ENCODE measurements at places on chromosomes 5 and 9.

DNA sequence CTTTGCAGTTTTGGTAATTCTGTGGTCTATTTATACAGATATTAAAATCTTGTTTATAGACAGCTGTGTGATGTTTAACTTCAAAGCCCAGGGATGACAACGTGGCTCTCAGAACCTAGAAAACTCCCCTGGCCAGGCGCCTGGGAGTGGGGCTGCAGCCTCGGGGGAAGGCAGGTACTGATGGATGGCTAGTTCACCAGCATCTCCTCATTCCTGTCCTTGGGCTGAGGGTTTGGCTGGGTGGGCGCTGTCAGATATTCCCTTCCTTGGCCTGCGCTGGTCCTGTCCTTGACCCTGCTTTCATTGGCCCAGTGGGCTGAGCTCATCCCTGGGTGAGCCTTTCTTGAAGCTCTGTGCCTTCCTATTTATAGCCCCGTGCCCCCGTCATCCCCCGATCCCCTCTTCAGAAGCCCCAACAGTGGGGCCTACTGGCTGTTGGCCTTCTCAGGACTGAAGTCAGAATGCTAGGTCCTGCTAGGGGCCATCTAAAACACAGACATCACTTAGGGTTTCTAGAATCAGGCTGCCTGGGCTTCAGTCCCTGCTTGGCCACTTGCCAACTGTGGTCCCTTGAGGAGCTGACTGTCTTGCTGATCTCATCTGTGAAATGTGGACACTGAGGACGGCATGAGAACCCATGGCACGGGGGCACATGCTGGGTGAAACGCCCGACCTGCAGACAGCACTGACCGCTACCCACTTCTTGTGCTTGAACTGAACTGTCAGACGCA is 20.9 kb downstream of the SH3GLB2 start:
- peak; percentile 67 for DNase-seq

DNA sequence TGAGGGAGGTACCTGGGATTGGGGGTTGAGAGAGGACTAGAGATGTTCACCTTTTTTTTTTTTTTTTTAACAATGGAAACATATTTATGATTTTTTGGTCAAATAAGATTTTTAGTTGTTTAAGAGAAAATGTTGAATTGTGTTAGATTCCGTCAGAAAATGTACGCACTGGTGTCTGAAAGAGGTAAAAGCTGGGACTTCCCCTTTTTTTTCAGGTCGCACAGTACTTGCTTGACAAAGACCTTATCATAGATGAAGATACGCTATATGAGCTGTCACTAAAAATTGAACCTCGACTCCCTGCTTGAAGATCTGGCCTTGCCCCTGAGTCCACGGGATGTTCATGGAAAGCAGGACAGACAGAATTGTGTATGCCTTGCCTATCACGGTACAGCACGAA is 7.7 kb upstream of the CKMT2 start:
- no peak for DNase-seq

DNA sequence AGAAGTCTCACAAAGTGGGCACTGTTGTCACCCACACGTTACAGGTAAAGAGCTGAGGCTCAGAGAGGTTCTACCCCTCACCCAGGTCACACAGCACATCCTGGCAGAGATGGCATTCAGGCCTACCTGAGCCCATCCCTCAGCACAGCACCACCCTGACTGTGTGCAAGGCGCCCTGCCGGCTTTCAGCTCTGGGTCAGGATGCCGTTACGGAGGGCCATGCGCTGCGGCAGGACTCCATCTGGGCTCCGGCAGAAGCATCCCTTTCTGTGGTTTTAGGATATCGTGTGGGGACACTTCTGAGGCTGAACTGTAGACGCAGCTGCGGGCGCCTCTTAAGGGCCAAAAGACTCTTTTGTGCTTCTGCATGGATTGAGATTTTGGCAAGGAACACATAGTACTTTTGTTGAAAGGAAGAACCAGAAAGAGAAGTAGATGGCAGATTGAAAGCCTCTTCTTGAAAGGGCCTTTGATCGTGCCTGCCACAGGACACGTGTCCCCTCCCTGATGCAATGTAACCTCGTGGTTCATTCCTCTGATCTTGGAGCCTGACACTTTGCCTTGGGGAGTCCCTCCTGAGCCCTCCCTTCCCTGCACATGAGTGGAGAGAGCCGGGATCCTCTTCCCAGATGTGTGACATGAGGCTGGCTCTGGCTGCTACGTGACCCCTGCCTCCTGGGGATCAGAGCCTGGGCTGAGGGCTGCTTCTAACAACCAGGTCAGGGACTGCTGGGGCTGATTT is 31.3 kb downstream of the USP20 start:
- no peak for DNase-seq

GRCh38 chr5:149581931-149582768 is 852 bp downstream of the ARHGEF37 start:
- DNase-seq, result no peak

- DNase-seq, result no peak
Measured at GRCh38 chr9:74865177-74865576, 22.5 kb downstream of the TRPM6 start.

- DNase-seq, result no peak
Measured at GRCh38 chr5:119275146-119275545, 80.7 kb upstream of the TNFAIP8 start.

GRCh38 chr5:143188692-143189091 is 214.8 kb downstream of the NR3C1 start:
- no peak for DNase-seq

DNA sequence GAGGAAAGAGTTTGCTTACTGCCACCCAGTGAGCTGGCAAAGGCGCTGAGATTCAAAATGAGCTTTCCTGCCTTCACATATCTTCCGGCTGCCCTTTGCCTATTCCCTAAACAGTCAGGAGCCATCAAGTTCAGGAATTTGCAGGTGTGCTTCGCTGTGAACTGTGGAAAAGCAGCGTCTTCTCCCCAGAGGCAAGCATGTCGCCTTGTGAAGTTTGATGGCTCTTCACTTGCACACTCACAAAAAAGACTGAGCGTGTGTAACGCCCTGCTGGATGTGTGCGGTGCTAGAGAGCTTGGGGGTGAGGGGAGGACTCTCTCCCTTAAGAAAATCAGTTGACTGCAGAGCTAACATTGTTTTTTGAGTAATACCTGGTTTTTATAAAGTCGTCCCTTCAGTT is 288.7 kb downstream of the DOCK8 start:
- no peak for DNase-seq

DNA sequence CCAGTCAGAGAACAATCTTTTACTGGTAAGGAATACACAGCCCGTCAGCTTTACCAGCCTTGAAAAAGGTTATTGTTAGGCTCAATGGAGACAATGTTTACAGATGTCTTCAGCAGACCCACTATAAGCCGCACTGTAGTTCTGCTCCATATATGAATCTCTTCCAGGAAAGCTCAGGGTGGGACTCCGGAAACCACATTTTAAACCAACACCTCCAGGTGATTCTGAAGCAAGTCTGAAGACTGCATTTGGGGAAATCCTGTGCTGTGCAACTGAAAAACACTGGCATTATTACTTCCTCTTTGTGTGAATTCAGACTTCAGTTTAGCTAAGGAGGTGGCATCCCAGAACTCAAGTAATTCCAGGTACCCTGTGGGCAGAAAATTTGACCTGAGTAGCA is 3.5 kb downstream of the GZMK start:
- no peak for DNase-seq

- DNase-seq, result no peak
Measured at GRCh38 chr5:14296533-14297331, 153.6 kb downstream of the TRIO start.

GRCh38 chr9:120857481-120857880 is 14.8 kb upstream of the PSMD5 start:
- DNase-seq, result peak; percentile 49

- no peak for DNase-seq
Measured at GRCh38 chr5:138990986-138991590, 116.0 kb upstream of the LRRTM2 start.

DNA sequence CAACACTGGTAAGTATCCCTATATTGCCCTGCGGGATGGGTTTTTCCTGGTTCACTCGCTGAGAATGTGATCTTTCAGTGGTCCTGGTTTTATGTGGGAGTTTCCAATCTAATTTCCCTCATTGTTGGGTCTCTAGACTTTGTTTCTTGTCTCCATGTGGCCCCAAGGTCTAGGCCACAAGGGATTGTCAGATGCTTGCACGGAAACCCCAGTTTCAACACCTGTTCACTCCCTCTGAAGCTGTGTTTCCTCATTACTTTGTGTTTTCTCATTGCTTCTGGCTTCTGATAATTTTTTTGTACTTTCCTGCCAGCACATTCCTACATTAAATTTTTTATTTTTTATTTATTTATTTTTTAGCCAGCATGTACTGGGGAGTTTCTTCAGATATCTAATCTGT is 191.5 kb downstream of the TTLL11 start:
- DNase-seq, result no peak

- no peak for DNase-seq
Measured at GRCh38 chr9:6758248-6758497, 400 bp downstream of the KDM4C start.

DNA sequence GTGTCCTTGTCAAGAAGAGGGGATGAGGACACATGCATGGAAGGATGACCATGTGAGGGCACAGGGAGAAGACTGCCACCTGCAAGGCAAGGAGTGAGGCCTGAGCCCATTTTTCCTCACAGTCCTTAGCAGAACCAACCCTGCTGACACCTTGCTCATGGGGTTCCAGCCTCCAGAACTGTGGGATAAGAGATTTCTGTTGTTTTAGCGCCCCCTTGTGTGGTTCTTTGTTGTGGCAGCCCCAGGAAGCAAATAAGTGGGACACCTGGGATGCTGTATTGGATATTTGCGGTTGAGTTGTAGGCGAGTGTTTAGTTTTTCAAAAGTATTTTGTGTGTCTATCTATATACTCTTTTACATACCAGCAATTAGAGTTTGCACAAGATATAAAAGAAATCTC is 206.4 kb downstream of the NXNL2 start:
- no peak for DNase-seq

- DNase-seq, result no peak
Measured at GRCh38 chr5:135306557-135306956, 92.5 kb downstream of the MACROH2A1 start.

DNA sequence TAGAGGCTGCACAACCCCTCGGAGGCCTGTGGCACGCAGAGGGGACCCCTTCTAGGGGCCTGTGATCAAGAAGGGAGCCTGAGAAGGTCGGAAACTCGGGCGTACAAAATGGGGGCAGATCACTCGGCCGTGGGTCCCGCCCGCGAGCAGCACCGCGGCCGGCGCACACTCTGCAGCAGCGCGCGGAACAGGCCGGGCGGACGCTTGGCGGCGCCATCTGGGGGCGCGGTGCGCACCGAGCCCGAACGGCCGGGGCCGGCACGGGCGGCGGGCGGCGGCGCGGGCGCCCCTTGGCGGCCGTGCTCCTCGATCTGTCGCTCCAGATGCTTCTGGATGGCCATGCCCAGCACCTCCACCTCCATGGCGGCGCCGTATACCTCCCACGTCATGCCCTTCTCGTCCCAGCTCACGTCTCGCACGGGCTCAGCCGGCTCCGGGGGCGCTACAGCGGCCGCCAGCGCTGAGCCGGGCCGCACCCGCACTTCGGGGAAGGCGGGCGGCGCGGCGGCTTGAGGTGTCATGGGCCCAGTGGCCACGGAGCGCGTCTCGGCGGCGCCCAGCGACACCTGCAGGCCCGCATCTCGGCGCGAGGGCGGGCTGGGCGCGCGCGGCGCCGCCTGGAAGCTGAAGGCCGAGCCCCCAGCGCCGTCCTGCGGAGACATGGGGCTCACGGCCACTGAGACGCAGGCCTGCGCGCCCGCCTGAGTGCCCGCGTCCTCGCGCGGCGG is 13.1 kb downstream of the GPRIN1 start:
- peak; percentile 40 for DNase-seq

DNA sequence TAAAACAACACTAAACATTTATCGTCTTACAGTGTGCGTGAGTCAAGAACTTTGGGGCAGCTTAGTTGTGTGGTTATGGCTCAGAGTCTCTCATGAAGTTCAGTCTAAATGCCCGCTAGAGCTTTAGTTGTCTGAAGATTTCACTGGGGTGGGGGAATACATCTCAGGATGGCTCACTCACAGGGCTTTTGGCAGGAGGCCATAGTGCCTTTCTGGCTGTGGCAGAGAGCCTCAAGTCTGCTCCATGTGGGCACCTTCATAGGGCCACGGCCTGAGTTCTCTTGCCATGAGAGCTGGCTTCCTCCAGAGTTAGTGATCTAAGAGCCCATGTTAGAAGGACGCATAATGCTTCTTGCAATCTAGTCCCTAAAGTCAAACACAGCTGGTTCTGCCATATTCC is 258.8 kb upstream of the NUDT12 start:
- no peak for DNase-seq

DNA sequence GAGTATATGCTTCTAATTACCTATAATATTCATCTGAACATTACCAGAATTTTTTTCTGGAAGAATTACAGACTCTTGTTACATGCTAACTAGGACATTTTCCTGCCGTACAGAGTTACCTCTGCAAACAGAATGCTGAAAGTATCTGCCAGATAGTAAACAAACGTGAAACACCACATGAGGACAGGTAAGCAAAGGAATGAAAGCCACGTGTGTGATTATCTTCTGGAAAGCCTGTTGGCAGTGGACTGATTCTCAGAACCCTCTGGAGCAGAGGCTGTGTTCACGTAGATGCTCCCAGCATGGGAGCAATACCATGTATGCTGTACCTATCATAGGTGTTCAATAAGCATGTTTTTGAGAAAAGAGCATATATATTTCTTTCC is 472.6 kb downstream of the ENC1 start:
- DNase-seq, result no peak

DNA sequence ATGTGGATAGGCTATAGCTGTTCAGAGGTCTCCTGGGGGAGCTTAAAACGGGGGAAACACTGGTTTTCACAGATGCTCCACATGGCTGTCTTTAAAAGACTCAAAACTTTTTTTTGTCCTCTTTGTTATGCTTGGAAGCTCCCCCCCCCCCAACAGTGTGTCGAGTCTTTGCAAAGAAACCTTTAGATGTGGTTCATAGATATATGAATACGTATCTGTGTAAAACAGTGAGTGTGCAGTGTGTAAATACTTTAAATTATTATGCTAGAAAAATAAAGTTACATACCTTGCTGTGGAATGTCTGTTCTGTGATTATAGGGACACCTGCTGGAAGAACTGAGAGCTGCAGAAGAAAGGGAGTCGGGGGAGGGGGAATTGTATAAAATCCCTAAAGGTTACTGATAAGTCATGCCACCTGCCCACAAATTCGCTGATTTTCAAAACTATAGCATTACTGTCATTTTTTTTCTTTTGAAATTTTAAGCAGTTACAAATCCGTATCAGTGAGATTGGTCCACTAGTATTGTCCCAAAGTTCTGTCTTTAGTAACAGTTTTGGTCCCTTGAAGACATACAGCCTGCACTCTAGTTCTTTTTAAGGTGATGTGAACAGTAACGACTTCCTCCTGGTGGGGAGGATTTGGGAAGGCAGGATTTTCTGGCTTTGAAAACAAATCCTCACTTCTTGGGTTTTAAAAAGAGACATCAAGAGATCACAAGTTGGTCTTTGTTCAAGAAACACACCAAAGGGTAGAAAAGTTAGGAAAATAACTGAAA is 22.9 kb downstream of the RGMB start:
- no peak for DNase-seq
